Posterior cingulate gyrus (tissue), 11 donors: ENCODE measurements at places on chromosomes 2 and 18.

- peak; percentile 53 for DNase-seq
Measured at GRCh38 chr2:128272601-128273468, 45.8 kb downstream of the HS6ST1 start.

DNA sequence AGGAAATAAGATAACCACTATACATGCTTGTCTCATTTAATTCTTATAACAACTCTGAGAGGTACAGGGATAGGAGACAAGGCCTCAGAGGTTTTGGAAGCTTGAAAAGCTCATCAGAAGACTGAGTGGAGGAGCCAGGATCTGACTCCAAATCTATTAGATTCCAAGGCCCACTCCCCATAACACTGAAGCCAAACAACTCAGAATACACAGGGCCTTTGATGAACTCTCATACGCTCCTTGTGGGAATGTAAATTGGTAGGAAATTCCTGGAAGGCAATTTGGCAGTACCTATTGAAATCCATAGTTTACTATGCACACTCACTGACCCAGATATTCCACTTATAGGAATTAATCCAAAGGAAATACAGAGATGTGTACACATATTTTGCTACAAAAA lies 27.9 kb downstream of the WIPF1 start:
- DNase-seq, result no peak

- no peak for DNase-seq
Measured at GRCh38 chr2:37418956-37419355, 74.5 kb downstream of the QPCT start.

DNA sequence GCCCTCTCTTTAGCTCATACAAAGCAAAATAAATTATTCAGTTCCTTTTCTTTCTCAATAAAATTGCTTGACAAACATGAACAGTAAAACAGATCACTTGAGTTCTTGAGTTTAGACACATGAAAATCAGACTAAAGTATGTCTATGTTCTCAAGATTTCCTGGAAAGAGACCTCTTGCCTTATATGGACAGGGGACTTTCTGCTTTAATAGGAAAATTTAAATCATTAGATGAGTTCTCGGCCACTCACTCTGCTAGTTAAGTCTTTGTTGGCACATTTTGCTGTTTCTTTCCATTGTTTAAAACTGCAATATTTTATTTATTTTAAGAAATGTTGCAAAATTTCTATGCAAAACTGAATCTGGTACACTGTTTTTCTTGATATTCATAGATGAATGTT lies 207.8 kb downstream of the RND3 start:
- no peak for DNase-seq

DNA sequence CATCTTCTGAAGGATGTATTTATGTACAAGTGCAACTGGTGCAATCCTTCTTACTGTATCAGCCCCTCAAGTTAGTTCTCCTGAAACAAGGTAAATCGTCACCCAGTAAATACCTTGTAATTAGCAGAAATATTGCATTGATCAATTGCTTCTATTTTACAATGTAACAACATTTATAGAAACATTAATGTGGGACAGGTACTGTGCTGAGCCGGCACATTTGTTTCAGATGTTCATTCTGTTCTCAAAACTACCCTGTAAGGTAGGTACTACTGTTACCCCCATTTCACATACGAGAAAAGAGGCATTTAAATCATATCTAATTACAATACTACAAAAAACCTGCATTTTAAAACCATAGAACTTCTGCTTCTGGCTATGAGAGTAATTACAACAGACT lies 19.5 kb downstream of the RTN4 start:
- DNase-seq, result no peak

DNA sequence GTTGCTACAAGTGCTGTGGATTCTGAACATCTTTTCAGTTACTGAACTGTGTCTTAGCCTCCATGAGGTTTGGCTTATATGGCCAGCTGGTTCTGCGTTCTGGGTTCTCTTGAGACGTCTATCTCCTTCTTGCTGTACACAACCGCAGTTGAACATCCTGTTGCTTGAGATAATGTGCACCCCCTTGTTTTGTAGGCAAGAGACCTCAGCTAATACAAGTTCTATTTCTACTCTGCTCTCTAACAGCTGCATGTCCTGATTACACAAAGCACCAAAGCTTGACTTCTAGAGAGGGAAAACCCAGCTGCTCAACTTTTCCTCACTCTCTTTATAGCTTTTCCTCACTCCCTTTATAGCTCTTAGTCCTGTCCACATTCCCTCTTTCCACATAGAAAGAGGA lies 176.0 kb downstream of the LTBP1 start:
- no peak for DNase-seq

DNA sequence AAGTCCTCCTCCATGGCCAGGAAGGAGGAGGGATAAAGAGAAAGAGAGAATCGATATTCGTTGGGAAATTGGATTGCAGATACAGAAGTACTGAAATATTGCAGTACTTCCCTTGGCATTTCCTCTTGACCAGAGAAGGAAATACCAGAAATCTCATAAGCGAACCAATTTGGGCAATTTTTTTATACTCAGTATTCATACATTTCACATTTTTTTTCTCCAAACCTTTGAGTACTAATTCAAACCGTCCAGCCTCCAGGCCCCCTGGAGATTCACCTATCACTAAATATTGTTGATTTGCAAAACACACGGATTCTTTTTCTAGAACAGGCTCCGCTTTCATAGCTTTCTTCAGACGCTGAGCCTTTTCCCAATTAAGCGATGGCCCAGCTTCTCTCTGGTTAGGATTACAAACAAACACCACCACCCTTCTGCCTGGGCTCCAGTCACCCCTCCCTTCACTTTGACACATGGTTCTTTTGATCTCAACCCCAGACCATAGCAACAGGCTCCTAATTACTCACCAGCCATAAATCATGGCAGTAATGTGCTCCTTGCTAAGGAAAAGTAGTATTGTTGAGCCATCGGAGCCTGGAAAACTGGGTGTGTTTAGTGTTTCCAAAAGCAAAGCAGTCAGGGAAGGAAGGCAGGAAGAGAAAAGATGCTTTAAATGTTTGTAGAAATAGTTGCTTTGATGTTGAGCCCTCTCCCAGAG lies 138.4 kb upstream of the CCDC68 start:
- no peak for DNase-seq

GRCh38 chr2:128502200-128502599 lies 183.5 kb upstream of the HS6ST1 start:
- DNase-seq, result no peak

- DNase-seq, result no peak
Measured at GRCh38 chr2:240358821-240359397, 76.6 kb upstream of the GPC1 start.

DNA sequence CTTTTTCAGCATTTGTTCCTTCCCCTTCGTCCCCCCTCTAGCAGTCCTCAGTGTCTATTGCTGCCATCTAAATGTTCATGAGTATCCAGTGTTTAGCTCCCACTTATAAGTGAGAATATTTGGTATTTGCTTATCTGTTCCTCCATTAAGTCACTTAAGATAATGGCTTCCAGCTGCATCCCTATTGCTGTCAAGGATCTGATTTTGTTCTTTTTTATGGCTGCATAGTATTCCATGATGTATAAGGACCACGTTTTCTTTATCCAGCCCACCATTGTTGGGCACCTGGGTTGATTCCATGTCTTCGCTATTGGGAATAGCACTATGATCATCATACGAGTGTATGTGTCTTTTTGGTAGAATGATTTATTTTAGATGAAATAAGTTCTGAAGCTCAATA lies 166.9 kb upstream of the NCK2 start:
- DNase-seq, result no peak

DNA sequence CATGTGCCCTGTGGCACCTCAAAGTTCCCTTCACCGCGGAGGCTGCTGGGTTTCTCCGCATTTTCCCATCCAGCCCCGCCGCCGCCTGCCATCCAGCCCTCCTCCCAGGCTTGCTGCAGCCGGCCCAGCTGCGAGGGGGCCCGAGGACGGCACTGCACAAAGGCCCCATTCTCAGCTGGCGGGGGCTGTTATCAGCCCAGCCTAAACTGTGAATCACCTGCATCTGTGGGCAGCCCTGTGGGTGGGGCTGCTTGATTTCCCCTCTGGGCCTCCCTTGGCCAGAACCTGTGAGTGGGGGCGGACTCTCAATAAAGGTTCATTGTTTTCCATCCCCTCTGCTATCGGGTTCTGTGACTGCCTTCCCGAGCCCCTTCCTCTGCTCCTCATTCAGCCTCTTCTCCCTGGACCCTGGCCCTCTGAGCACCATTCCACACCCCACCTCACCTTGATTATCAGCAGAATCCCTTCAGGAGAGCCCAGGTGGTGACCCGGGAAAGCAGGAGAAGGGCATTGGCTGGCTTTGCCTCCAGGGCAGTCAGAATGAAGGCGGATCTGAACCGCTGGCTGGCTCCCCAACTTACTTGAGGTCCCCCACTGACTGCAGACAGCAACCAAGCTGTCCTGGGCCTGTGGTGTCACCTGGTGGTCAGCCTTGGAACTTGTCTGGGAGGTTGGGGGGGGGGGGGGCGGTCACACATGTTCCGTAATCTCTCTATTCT lies 204.5 kb downstream of the ZFP36L2 start:
- peak; percentile 78 for DNase-seq

- DNase-seq, result no peak
Measured at GRCh38 chr2:106095478-106096298, 98.4 kb downstream of the UXS1 start.
